CD4-positive, alpha-beta T cell treated with Interleukin-1 beta for 1 hour (primary cell): ENCODE measurements at places on chromosomes 5 and 9.

DNA sequence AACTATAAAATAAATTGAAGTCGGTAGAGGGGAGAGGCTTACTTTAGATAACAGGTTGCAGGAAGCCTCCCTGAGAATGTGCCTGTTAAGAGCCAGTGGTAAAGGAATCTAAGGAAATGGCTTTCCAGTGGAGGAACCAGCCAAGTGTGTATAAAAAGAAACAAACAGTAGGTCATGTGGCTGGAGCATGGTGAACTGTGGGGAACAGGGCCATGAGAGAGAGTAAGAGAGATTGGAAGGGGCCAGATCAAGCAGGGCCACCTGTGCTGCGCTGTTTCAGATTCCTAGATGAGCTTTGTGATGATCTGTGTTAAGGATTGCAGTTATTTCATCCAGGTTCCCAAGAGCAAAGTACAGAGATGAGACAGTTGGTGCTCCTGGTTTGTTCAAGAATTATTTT lies 152.7 kb upstream of the SGCD start:
- DNase-seq: no peak

- no peak for DNase-seq
Observed at GRCh38 chr5:168076561-168076991, 214.9 kb upstream of the WWC1 start.

GRCh38 chr5:533955-534742 lies 9.9 kb upstream of the SLC9A3 start:
- no peak for DNase-seq

DNA sequence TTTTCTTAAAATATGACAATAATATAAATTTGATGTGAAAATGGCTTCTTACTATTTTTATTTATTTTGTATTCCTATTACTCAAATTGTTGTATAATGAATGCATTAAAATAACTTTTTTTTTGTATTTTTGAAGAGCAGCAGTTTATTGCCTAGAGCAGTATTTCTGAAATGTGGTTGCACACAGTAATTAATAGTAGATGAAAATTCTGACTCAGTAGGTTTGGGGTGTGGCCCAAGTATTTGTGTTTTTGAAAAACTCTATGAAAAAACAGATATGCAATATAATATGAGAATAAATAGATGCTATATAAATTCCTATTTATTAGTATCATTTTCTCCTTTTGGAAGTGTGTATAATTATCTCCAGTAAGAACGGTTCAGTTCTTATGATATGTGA lies 2225.3 kb upstream of the C9orf72 start:
- DNase-seq: no peak
